CD4-positive, alpha-beta memory T cell (primary cell): ENCODE measurements at places on chromosomes 6 and 20. TPM values are rescaled to one million over a fixed set of nuclear protein-coding genes. Genes with fewer than 3 reads are reported as not detected.
A peak's percentile ranks its signal among the peaks of the same experiment; 100 is the strongest.

DNA sequence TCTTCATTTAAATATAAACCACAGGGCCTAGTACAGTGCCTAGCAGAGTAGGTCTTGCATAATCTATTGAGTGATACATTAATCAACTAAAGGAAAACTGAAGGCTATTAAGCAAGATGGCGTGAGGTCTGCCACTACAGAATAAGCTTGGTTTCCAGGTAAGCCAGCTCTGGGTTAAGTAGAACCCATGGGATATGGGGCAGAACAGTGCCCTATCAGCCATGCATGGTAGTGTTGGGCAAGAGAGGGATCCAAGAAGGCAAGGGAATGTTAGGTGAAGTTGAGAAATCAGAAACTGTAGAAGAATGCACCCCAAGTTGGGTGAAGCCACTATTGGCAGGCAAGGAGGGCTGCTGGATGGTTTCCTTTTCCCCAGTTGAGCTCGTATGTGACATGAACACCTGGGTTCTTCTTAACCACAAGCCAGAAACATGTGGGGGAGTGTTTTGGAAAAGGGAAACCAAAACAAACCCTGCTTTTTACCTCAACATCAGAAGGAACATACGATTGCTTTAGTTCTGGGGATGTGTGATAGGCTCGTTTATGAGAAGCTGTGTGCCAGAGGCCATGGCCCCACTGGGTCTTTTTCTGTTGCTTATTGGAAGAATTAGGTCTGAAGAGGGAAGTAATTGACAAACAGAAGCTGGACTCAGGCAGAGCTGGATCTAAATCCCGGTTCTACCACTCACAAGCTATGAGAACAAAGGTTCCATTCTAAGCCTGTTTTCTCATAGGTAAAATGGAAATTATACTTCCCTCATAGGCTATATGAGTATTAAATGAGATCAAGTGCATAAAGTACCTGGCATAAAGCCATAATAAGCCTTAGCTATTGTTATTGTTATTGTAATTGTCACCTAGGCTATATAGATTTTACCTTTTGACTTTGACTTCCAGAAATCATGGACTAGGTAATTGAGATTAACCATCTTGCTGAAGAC is 33.5 kb downstream of the NEDD9 start:
- no peaks in the 10 kb centered on the region for H3K36me3 ChIP-seq
- H3K4me1 ChIP-seq = peaks cover 53% of the 10 kb centered on the region
- DNase-seq = peak; percentile 66
- peak overlapping the region; percentile 52 for H3K27ac ChIP-seq
- no peaks in the 10 kb centered on the region for H3K27me3 ChIP-seq
- peak overlapping the region; percentile 27 for H3K4me3 ChIP-seq

- no peak overlapping the region for H3K27ac ChIP-seq
- H3K36me3 ChIP-seq = no peaks in the 10 kb centered on the region
- H3K4me1 ChIP-seq = no peaks in the 10 kb centered on the region
- no peak overlapping the region for H3K4me3 ChIP-seq
These were observed 11.7 kb downstream of the C20orf96 start for GRCh38 chr20:278607-279571.

GRCh38 chr6:100469101-100469859 is 4.6 kb upstream of the SIM1 start:
- H3K4me3 ChIP-seq = no peak overlapping the region
- peaks cover 13% of the 10 kb centered on the region for H3K4me1 ChIP-seq
- H3K36me3 ChIP-seq = no peaks in the 10 kb centered on the region
- H3K27ac ChIP-seq = no peak overlapping the region
- H3K27me3 ChIP-seq = peaks cover 39% of the 10 kb centered on the region
- DNase-seq = no peak

GRCh38 chr6:33201147-33201545 is 479 bp downstream of the SLC39A7 start:
- peak overlapping the region; percentile 99 for H3K4me3 ChIP-seq
- peaks cover 65% of the 10 kb centered on the region for H3K4me1 ChIP-seq
- DNase-seq = no peak
- peak overlapping the region; percentile 88 for H3K27ac ChIP-seq
- no peaks in the 10 kb centered on the region for H3K27me3 ChIP-seq
- H3K36me3 ChIP-seq = peaks cover 24% of the 10 kb centered on the region

DNA sequence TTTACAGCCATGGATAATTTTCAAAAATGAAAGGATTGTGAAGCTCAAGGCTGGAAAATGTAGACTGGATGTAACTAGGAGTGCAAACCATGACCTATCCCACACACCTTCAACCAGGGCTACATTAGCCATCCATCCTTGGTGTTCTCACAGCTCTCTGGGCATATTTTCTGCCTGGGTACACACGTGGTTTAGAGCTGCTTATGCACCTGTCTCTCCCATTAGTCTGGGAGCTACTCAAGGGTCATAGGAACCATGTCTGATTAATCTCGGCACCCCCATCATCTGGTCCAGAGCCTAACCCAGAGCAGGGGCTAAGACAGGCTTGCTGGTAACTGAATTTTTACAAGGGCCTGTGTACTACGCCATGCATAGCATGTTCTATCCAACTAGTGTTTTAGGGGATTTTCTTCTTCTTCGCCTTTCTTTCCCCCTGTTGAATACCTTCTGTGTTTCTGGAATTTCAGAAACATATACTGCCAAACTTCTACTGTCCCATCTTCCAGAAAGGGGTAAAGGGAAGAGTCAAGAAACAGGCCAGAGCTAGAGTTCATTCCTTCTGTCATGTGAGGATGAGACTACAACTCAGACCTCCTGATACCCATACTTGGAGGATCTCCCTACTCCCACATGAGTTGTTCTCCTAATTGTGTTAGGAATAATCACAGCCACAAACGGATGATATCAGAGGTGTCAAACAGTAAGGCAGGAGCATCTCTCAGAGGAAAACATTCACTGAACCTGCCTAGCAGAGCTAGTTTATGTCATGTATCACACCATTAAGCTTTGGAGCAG is 25.4 kb upstream of the FAM83C start:
- no peak overlapping the region for H3K4me3 ChIP-seq
- no peaks in the 10 kb centered on the region for H3K36me3 ChIP-seq
- DNase-seq = no peak
- H3K27ac ChIP-seq = no peak overlapping the region
- H3K27me3 ChIP-seq = no peaks in the 10 kb centered on the region
- peaks cover 3% of the 10 kb centered on the region for H3K4me1 ChIP-seq

GRCh38 chr6:24900917-24901697 is 34.7 kb downstream of the RIPOR2 start:
- peaks cover 42% of the 10 kb centered on the region for H3K36me3 ChIP-seq
- H3K4me3 ChIP-seq = no peak overlapping the region
- DNase-seq = no peak
- H3K4me1 ChIP-seq = peaks cover 97% of the 10 kb centered on the region
- peak overlapping the region; percentile 10 for H3K27ac ChIP-seq

DNA sequence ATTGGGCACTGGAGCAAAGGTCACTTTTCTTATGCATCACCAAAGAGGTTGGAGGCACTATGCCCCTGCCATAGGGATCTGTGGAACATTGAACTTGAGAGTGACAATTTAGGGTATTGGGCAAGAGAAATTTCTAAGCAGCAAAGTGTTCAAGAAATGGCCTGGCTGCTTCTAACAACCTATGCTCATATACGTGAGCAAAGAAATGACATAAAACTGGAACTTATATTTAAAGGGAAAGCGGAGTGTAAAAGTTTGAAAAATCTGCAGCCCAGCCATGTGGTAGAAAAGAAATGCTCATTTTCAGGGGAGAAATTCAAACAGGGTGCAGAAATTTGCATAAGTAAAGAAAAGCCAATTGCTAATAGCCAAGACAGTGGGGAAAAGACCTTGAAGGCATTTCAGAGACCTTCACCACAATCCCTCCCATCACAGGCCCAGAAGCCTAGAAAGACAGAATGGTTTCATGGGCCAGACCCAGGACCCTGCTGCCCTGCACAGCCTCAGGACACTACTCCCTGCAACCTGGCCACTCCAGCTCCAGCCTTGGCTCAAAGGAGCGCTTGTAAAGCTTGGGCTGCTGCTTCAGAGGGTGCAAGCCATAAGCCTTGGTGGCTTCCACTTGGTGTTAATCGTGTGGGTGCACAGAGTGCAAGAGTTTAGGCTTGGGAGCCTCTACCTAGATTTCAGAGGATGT is 24.4 kb downstream of the NCR2 start:
- no peaks in the 10 kb centered on the region for H3K36me3 ChIP-seq
- no peak for DNase-seq
- H3K4me3 ChIP-seq = no peak overlapping the region
- no peaks in the 10 kb centered on the region for H3K27me3 ChIP-seq
- H3K4me1 ChIP-seq = no peaks in the 10 kb centered on the region
- H3K27ac ChIP-seq = no peak overlapping the region

- H3K27ac ChIP-seq = no peak overlapping the region
- no peaks in the 10 kb centered on the region for H3K4me1 ChIP-seq
- DNase-seq = no peak
These were observed 212.6 kb downstream of the KIF16B start for GRCh38 chr20:16360668-16361067.

DNA sequence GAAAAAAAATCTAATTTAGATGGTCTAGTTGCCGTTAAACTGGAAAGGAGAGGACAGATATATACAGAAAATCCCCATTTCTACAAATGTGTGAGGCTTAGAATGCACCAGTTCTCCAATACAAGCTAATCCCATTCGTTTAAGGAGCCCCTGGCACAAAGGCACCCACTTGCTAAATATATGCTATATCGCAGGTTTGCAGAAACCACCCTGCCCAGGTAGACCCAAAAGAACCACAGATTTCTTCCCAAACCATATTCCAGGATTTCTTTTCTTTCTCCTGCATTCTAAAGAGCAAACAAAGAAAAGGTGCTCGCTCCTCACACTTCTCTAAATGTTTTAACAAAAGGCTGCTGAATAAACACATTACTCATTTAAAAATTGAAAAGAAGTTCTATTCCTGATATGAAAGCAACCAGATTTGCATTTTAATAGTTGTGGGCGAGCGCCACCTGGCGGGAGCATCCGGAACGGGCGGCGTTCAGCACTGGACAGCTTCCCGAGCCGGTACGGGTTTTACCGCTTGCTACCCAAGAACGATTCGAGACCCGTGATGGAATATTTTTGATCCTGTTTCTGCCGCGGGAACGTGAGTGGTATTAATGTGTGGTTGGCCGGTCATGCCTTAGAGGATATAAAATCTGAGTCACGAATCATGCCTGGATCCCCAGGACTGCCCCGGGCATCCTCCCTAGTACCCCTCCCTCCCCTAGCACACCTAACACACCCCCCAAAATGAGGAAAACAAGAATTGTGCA is 2.1 kb downstream of the PTPRT start:
- H3K36me3 ChIP-seq = no peaks in the 10 kb centered on the region
- H3K4me1 ChIP-seq = peaks cover 7% of the 10 kb centered on the region
- no peak overlapping the region for H3K4me3 ChIP-seq
- DNase-seq = peak; percentile 33

GRCh38 chr6:84526631-84527030 is 237.8 kb downstream of the TBX18 start:
- H3K27me3 ChIP-seq = no peaks in the 10 kb centered on the region
- H3K4me1 ChIP-seq = no peaks in the 10 kb centered on the region
- no peak overlapping the region for H3K27ac ChIP-seq
- no peaks in the 10 kb centered on the region for H3K36me3 ChIP-seq

DNA sequence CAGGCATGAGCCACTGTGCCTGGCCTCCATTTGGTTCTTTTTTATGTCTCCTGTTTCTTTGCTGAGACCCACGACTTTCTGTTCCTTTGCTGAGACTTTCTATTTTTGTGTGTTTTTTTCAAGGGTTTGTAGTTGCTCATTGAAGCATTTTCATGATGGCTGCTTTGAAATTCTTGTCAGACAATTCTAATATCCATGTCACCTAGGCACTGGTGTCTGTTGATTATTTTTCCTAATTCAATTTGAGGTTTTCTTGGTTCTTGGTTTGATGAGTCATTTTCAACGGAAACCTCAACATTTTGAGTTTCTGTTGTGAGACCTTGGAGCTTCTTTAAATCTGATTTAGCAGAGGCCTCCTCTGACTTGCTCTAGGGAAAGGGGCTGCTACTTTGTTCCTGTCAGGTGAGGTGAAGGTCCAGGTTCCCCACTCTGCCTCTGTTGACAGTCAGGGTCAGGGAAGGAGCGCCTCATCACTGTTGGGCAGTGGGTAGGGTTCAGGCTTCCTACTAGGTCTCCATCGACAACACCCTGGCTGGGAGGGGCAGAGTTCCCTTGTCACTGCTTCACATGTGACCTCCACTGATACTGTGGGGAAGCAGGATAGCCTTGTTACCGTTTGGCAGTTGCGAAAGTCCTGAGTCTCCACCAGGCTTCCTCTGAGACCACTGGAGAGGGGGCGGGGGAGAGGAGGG is 67.2 kb upstream of the RNF24 start:
- peaks cover 48% of the 10 kb centered on the region for H3K4me1 ChIP-seq
- no peaks in the 10 kb centered on the region for H3K36me3 ChIP-seq
- peak; percentile 70 for DNase-seq
- no peak overlapping the region for H3K4me3 ChIP-seq
- H3K27me3 ChIP-seq = no peaks in the 10 kb centered on the region

GRCh38 chr20:51196991-51197651 is 174.2 kb upstream of the KCNG1 start:
- H3K27ac ChIP-seq = no peak overlapping the region
- H3K27me3 ChIP-seq = no peaks in the 10 kb centered on the region
- DNase-seq = no peak
- H3K4me3 ChIP-seq = no peak overlapping the region
- H3K4me1 ChIP-seq = no peaks in the 10 kb centered on the region
- H3K36me3 ChIP-seq = no peaks in the 10 kb centered on the region

DNA sequence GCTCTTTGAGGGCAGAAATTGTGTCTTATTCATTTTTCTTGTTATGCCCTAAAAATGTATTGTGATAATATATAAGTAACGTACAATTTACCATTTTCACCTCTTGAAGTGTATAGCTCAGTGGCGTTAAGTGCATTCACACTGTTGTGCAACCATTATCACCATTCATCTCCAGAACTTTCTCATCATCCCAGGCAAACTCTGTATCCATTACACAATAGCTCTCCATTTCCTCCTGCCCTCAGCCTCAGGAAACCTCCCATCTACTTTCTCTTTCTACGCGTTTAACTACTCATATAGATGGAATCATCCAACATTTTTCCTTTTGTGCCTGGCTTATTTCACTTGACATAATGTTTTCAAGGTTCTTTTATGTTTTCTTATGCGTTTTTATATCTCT is 184.6 kb downstream of the ESR1 start:
- DNase-seq = no peak
- H3K36me3 ChIP-seq = no peaks in the 10 kb centered on the region
- no peaks in the 10 kb centered on the region for H3K27me3 ChIP-seq
- H3K4me3 ChIP-seq = no peak overlapping the region
- H3K4me1 ChIP-seq = no peaks in the 10 kb centered on the region

GRCh38 chr6:95578106-95578410 is 723 bp downstream of the MANEA start:
- no peaks in the 10 kb centered on the region for H3K36me3 ChIP-seq
- no peak for DNase-seq
- H3K27ac ChIP-seq = peak overlapping the region; percentile 86
- peaks cover 49% of the 10 kb centered on the region for H3K4me1 ChIP-seq

GRCh38 chr6:30837870-30838269 is 46.4 kb upstream of the DDR1 start:
- no peak for DNase-seq
- H3K36me3 ChIP-seq = no peaks in the 10 kb centered on the region
- H3K27me3 ChIP-seq = no peaks in the 10 kb centered on the region
- peaks cover 30% of the 10 kb centered on the region for H3K4me1 ChIP-seq

Gene GNAS-AS1
- 0.94 TPM for total RNA-seq

Gene PLCB1
- total RNA-seq = 9.6 TPM

Gene VGLL2
- not detected for total RNA-seq

Gene LY6G6C
- total RNA-seq = not detected

Gene UNC93A
- total RNA-seq = not detected

Gene PRICKLE4
- not detected for total RNA-seq

Gene ABHD16B
- total RNA-seq = not detected

Gene SLC17A2
- total RNA-seq = not detected

Gene RNGTT
- 21.8 TPM for total RNA-seq
